Glutamatergic neuron (in vitro differentiated cells): ENCODE measurements at places on chromosomes 11 and 22. TPM values are rescaled to one million over a fixed set of nuclear protein-coding genes. Genes with fewer than 3 reads are reported as not detected.

FAM180B gene
- not detected for total RNA-seq

MYO18B gene
- 0.25 TPM for total RNA-seq

OR52J3 gene
- not detected for total RNA-seq

CRACR2B gene
- 19.7 TPM for total RNA-seq

KDM4D gene
- total RNA-seq = 1.3 TPM

CHRM1 gene
- not detected for total RNA-seq

OR9I1 gene
- not detected for total RNA-seq

APOC3 gene
- total RNA-seq = not detected

DNA sequence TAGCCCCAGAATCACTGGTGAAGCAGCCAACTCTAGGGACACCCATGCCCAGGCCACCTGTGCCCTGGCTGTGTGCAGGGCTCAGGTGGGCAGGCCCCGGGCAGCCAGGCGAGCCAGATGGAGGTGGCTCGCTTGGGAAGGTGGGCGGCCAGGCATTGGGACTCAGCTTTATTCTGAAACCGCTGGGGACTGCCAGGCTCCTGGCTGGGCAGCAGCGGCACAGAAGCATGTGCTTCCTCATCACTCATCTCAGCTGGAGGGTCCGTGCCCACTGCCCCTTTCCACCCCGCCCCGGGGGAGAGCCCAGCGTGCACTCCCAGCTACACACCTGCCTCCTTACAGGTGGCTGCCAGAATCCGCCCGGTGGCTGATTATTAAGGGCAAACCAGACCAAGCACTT, 27.1 kb upstream of the SLC22A12 start:
- no peaks in the 10 kb centered on the region for H3K36me3 ChIP-seq
- peaks cover 7% of the 10 kb centered on the region for H3K4me1 ChIP-seq

DNA sequence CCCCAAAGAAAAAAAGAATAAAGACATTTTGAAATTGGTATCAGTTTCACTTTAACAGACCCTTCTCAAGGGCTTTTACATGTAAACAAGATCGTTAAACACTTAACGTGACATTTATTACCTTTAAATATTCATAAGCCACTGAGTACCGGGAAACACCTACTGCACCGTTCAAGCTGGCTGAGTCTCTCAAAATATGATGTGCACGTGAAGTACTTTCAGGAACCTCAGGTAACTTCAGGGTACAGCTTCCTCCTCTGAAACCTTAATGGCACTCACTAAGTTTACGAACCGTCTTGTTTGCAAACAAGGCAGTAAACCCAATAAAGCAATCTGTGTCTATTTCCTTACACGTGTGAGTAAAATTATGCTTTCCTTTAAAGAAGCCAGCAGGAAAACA, 105.5 kb upstream of the TENM4 start:
- H3K27ac ChIP-seq = no peak overlapping the region
- H3K4me1 ChIP-seq = no peaks in the 10 kb centered on the region
- H3K36me3 ChIP-seq = no peaks in the 10 kb centered on the region
- H3K4me3 ChIP-seq = no peak overlapping the region

DNA sequence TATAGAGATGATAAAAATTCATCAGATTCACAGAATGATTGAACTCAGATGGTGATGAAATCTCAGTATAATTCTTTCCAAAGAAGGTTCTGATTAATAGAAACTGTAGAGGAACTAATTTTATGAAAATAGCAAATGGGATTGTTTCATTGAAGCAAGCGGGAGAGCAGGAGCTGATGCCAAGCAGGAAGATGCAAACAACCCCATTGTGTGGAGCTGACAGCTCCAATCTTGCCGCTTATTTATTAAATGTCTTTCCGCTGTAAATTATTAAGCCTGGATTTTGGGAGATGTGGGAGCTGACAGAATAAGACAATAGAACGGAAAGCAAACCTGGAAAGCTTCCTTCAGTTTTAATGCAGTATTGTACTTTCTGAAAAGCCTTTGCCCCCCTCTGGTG, 6.0 kb upstream of the TMEM218 start:
- peak overlapping the region; percentile 23 for H3K4me3 ChIP-seq
- H3K27me3 ChIP-seq = peaks cover 2% of the 10 kb centered on the region
- no peak for DNase-seq
- peaks cover 2% of the 10 kb centered on the region for H3K4me1 ChIP-seq
- H3K36me3 ChIP-seq = no peaks in the 10 kb centered on the region
- H3K27ac ChIP-seq = no peak overlapping the region

- no peaks in the 10 kb centered on the region for H3K36me3 ChIP-seq
- no peak for DNase-seq
- no peak overlapping the region for H3K4me3 ChIP-seq
- H3K4me1 ChIP-seq = no peaks in the 10 kb centered on the region
- H3K27ac ChIP-seq = no peak overlapping the region
Observed at GRCh38 chr11:132913295-132913694, 619.0 kb downstream of the OPCML start.

GRCh38 chr11:97687111-97687510, 1297.3 kb downstream of the JRKL start:
- no peak for DNase-seq
- peak overlapping the region; percentile 24 for H3K27ac ChIP-seq
- H3K36me3 ChIP-seq = no peaks in the 10 kb centered on the region
- H3K27me3 ChIP-seq = no peaks in the 10 kb centered on the region

DNA sequence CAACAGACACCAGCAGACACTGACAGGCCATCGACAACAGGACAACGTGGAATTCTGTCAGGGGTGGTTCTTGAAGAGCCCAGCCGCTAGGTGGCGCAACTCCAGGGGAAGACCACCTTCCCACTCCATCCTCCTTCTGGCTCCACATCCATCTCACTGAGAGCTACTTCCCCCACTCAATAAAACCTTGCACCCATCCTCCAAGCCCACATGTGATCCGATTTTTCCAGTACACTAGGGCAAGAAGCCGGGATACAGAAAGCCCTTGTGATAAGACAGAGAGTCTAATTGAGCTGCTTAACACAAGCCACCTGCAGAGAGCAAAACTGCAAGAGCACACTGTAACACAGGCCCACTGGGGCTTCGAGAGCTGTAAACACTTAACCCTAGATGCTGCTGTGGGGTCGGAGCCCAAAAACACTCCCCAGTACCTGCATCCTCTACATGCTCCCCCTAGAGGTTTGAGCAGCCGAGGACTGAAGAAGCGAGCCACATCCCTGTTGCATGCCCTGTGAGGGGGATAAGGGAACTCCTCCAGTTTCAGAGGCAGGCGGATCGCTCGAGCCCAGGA, 11.5 kb upstream of the RAB39A start:
- H3K27me3 ChIP-seq = no peaks in the 10 kb centered on the region
- H3K36me3 ChIP-seq = no peaks in the 10 kb centered on the region
- DNase-seq = peak; percentile 69
- no peaks in the 10 kb centered on the region for H3K4me1 ChIP-seq
